Central memory CD8-positive, alpha-beta T cell (primary cell): ENCODE measurements at places on chromosomes 12 and 14.

GRCh38 chr14:105381446-105382342 is 16.6 kb upstream of the TEX22 start:
- no peak for DNase-seq

GRCh38 chr12:94994312-94994711 is 9.2 kb downstream of the NDUFA12 start:
- no peak for DNase-seq

- DNase-seq = no peak
Observed at GRCh38 chr14:49679271-49679670, 8.7 kb downstream of the POLE2 start.

- no peak for DNase-seq
Observed at GRCh38 chr14:73753124-73753886, 39.1 kb upstream of the PNMA1 start.
